Daoy (cell line): ENCODE measurements at places on chromosomes 1 and 21. TPM values are rescaled to one million over a fixed set of nuclear protein-coding genes. Genes with fewer than 3 reads are reported as not detected.

DNA sequence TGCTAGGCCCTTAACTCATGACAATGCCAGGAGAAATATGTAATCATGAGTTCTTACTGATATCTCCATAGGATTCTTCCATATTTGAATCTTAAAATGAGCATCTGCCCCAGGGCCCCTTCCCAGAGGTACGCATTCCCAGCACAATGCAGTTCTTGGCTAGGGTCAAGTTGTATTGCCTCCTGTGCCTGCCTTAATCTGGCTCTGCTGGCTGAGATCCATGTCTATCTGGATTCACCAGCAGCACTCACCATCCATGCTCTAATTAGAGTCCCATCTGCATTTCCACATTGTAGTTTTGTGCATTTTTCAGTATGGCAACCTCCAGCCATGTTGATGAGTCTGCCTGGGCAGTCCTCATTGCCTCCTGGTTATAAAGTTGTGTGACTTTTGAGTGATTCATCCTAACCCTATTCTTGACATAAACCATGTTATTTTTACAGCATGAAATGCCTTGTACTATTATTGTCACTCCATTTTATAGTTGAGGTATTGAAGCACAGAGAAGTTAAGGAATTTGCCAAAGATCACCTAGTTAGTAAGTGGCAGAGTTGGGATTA, 55.9 kb downstream of the CAMSAP2 start:
- DNase-seq, result no peak

DNA sequence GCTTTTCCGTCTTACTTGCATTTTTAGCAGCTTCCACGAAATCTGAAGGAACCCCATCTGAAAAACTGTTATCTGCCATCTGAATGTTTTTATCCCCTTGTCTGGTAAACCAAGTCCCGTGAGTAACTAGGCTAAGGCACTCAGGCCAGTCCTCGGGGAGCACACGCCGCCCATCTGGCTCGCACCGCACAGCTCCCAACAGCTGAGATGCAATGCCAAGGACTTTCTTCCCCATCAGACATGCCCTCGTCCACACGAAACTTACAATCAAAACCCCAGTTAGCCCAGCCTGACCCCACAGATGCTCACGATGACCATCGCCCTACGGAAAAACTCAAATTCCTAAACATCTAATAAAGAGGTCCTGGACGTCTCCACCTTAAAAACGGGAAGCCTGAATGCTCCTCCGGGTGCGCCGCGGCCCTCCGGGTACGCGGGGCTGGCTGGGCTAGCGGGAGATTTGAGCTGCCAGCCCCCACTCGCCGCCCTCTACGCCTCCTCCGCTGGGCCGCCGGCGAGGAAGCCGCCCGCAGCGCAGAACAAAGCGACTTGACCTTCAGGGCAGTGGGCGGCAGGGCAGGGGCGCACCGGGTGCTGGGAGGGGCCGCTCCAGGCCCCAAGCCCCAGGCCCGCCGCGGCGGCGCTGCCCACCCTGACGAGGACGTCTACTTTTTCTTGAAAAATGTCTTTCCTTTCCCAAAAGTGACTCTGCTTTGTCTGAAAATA, 36.6 kb downstream of the CD58 start:
- DNase-seq, result no peak

DNA sequence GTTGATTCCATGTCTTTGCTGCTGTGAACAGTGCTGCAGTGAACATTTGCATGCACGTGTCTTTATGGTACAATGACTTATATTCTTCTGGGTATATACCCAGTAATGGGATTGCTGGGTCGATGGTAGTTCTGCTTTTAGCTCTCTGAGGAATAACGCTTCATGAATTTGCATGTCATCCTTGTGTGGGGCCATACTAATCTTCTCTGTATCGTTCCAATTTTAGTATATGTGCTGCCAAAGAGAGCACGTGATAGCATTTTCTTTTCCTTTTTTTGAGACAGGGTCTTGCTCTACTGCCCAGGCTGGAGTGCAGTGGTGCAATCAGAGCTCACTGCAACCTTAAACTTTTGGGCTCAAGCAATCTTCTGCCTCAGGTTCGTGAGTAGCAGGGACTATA, 24.9 kb upstream of the MAP1LC3C start:
- DNase-seq, result no peak

DNA sequence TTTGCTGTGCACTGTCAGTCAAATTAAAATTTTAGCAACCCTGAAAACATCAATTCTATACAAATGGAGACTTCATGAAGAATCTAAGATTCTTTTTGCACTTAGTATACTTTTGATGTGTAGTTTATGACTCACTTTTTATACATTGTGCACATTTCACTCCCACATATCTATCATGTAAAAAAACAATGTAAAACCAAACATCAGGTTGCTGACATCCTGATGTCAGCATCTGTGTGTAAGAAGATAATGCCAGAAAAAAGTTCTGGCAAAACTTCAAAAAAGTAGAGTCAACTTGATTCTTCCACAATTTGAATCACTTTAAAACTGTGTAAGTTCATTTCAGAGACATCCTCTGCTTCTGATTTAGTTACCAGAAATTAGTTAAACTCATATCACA, 115.7 kb downstream of the CENPF start:
- no peak for DNase-seq

- peak; percentile 17 for DNase-seq
These were observed 2.9 kb upstream of the SYT2 start for GRCh38 chr1:202713110-202713509.

DNA sequence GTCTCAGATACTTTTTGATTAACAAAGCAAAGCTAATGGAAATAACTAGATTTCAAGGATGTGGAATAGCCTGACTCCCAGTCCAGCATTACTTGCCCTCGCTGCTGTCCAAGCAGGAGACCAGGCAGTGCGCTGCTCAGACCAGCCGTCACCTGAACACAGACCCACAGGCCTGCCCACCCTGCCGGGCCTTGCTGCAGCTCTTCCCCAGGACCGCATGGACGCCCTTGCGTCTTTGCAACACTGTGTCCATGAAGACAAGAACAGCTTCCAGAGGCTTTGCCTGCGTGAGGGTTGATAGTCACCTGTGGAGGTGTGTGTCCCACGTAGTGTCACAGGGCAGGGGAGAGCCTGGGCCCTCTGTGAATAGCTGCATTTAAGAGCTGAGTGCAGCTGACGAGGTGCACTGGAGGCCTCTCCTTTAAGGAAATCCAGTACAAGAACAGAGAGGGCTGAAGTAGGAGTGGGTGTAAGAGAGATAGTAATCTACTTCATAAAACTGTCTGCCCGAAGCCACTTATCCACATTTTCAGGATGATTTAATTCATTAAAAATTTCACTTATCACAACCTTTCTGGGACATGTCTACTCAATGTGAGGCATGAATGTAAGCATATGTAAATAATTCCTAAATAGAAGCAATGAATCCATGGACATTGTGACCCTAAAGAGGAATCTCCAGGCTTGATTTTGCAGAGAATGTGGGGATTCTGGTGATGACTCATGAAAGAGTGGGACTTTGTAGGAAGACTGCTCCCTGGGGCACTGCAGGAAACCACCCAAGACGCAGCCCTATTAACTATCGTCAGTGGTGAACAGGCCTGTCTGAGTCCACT, 176.2 kb upstream of the RAB4A start:
- peak; percentile 77 for DNase-seq

The CLCA4 gene
- total RNA-seq, result not detected in 2 replicates

The NUF2 gene
- total RNA-seq, result 92.9 and 118 TPM in 2 replicates

The ATAD3C gene
- total RNA-seq, result 0.06 and 0.29 TPM in 2 replicates
